ENCODE measurements at places on chromosomes 3 and 15. TPM values are rescaled to one million over a fixed set of nuclear protein-coding genes. Genes with fewer than 3 reads are reported as not detected.

Gene CACNA2D3
- 4.0 TPM for total RNA-seq

Gene CPNE9
- total RNA-seq, result not detected

- no peaks in the 10 kb centered on the region for H3K4me1 ChIP-seq
- H3K4me3 ChIP-seq, result no peak overlapping the region
- no peak for DNase-seq
- H3K27me3 ChIP-seq, result no peaks in the 10 kb centered on the region
- H3K36me3 ChIP-seq, result no peaks in the 10 kb centered on the region
- no peak overlapping the region for H3K27ac ChIP-seq
These were observed 6.1 kb downstream of the CD96 start for GRCh38 chr3:111548092-111548491.

- no peaks in the 10 kb centered on the region for H3K27me3 ChIP-seq
- no peaks in the 10 kb centered on the region for H3K36me3 ChIP-seq
- DNase-seq, result no peak
- peaks cover 13% of the 10 kb centered on the region for H3K4me1 ChIP-seq
- no peak overlapping the region for H3K27ac ChIP-seq
These were observed 200.6 kb upstream of the ZBTB20 start for GRCh38 chr3:115347737-115348136.

DNA sequence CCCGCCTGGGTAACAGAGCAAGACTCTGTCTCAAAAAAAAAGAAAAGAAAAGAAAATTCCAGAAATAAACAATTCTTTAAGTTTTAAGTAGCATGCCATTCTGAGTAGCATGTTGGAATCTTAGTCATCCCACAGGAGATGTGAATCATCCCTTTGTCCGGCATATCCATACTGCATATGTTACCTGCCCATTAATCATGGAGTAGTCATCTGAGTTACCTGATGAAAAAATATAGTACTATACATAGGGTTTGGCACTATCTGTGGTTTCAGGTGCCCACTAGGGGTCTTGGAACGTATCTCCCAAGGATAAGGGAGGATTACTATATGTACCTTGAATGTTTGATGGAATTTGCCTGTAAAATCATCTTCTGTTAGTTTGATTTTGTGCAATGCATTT is 6.3 kb upstream of the CCR4 start:
- no peak for DNase-seq
- H3K4me3 ChIP-seq, result no peak overlapping the region
- no peaks in the 10 kb centered on the region for H3K36me3 ChIP-seq
- no peak overlapping the region for H3K27ac ChIP-seq

DNA sequence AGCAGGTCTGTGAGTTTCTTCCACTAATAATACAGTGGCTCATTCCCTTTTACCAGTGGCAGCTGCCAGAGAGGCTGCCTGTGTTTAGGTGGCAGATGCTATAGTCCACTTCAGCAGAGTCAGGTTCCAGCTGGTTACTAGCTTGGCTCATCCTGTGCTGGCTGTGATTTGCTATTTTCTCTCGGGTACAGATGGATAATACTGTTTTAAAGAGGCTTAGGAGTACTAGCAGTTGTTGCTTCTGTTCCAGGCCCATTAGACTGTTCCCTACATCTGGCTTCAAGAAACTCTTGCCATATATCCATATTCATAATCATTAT is 41.0 kb downstream of the ZNF609 start:
- H3K4me3 ChIP-seq, result no peak overlapping the region
- no peak overlapping the region for H3K27ac ChIP-seq
- peaks cover 15% of the 10 kb centered on the region for H3K36me3 ChIP-seq
- H3K27me3 ChIP-seq, result no peaks in the 10 kb centered on the region
- DNase-seq, result no peak

All from thoracic aorta (tissue), 2 donors.